ENCODE measurements at places on chromosomes 6 and 20.

GRCh38 chr6:107642861-107643328 is 153.0 kb downstream of the SOBP start:
- DNase-seq, result no peak

DNA sequence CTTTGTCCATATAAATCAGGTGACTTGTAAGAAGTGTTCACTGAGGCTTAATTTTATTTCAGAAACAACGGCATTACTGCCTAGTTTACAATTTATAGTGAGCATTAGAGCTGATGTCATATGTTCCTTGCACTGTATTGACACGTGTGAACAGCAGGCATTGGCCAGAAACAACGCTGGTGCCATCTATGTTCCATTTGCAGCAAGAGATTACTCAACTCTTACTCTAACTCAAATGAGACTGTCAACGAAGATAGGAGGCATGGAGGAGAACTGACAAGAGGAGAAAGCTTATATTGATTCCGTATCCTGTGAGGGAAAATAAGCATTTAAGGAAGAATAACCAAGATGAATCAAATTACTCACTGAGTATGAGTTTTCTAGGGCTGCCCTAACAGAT is 48.4 kb downstream of the MTFR2 start:
- DNase-seq, result no peak

- no peak for DNase-seq
Observed at GRCh38 chr6:132499757-132500156, 13.2 kb downstream of the STX7 start.

DNA sequence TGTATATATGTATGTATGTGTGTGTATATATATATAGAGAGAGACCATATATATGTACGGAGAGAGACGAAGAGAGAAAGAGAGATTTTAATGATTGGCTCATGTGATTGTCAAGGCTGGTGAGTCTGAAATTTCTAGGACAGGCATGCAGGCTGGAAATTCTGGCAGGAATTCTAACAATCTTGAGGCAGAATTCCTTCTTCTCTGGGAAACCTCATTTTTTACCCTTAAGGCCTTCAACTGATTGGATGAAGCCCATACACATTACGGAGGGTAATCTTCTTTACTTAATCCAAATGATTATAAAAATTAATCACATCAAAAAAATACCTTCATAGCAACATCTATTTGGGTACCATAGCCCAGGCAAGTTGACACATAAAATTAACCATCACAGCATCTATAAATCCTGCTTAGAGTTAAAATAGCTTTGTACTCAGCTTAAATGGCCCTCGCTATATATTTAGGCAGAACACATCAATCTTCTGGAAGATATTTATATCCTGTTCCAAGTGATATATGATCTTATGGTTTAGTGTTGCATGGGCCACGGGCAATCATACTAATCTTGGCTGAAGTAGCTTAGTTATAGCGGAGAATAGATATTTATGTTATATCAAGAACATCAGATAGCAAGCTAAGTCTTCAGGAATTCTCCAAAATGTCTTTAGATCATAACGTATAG is 36.6 kb downstream of the ABRACL start:
- no peak for DNase-seq

- no peak for DNase-seq
Observed at GRCh38 chr20:62160253-62160652, 16.7 kb downstream of the SS18L1 start.

- no peak for DNase-seq
Observed at GRCh38 chr6:101741474-101742171, 348.1 kb downstream of the GRIK2 start.

DNA sequence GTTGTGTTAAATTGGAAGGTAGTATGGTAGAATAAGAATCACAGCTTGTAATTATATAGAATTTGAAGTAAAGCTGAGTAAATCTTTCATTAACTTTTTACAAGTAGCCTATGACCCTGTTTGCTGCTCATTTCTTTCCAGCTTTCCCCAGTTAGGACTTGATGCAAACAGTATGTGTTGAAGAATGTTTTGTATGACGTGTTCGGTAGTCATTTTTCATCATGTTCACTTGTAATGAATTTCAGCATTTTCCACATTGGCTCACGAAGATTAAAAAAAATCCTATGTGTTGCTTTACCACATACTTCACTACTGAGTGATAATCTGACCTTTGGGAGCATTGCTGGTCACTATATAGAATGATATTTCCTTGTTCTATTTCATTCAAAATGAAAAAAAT is 162.4 kb downstream of the CDKAL1 start:
- no peak for DNase-seq

- no peak for DNase-seq
Observed at GRCh38 chr6:170045981-170046667, 244.8 kb downstream of the DLL1 start.

- DNase-seq, result no peak
Observed at GRCh38 chr6:163466839-163467390, 52.4 kb downstream of the QKI start.

DNA sequence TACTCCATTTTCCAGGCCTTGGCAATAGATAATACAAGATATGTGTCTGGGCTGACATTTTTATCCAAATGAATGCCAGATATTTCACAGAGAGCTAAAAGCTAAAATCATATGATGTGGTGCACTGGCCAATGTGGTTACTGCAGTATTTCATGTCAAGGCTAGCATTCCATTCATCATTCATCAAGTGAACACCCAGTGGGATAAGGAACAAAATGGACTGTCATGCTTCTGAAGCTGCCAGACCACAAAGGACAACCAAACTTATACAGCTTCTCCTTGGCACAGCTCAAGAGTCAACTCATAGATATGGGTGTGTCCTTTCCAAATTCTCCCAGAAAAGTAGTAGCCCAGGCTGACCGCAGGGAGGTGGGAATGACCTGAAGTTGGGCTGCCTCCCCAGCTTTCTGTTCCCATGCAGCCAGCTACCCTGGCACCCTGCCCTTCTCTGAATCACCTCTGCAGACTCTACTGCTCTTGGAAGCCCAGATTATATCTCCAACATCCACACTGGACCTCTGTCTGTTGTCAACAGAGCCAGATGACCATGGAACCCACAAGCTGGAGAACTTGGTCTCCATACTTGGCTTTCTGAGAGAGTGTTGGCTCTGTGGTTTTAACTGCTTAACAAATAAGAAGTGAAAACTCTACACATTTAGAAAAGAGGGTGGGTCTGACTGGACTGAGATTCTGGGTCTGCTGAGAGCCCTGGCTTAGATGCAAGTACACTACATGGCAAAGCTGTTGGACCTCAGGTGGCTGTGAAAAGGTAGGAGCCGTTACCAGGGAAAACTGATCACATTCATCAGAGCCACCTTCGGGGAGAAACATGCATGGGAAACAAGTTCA is 122.8 kb downstream of the ALDH8A1 start:
- no peak for DNase-seq

- DNase-seq, result no peak
Observed at GRCh38 chr6:32177183-32177787, 920 bp upstream of the RNF5 start.

- DNase-seq, result no peak
Observed at GRCh38 chr20:58697201-58697866, 4.7 kb downstream of the NPEPL1 start.

- DNase-seq, result no peak
Observed at GRCh38 chr6:90095788-90096187, 200.9 kb downstream of the BACH2 start.

GRCh38 chr6:14082771-14083170 is 34.8 kb upstream of the CD83 start:
- no peak for DNase-seq

DNA sequence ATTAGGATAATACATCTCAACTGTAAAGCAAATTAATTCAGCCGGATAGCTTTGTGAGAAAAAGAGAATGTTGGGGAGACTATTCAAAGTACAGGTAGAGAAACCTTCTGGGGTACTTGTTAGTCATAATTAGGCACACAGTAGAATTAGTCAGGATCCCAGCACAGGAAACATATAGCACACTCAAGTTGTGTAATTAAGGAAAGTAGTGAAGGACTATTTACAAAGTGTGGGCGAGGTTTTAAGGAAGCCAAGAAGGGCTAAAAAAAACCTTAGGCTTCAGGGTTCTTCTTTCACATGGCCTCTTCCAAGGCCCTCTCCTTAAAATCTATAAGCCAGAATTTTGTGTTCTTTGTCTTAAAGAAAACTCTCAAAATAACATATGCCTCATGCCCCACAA is 126.7 kb downstream of the RTN4IP1 start:
- no peak for DNase-seq

DNA sequence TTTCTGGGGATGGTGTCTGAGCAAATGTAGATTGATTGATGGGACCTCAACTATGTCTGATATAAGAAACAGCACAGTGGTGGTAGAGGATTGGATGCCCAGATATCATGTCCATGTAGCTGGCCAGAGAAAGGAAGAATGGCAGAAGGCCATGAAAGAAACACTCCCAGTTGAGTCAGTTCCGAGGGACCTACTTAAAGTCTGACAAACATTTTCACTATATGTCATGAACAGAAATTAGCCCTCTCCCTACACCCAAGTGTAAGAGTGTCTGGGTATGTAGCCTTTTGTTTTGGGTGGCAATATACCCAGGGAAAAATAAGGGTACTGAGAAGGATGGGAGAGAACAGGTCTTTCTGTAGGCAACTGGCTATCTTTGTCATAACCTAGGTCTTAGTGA is 434.2 kb downstream of the BCKDHB start:
- no peak for DNase-seq

GRCh38 chr6:52000064-52000463 is 87.3 kb downstream of the PKHD1 start:
- no peak for DNase-seq

DNA sequence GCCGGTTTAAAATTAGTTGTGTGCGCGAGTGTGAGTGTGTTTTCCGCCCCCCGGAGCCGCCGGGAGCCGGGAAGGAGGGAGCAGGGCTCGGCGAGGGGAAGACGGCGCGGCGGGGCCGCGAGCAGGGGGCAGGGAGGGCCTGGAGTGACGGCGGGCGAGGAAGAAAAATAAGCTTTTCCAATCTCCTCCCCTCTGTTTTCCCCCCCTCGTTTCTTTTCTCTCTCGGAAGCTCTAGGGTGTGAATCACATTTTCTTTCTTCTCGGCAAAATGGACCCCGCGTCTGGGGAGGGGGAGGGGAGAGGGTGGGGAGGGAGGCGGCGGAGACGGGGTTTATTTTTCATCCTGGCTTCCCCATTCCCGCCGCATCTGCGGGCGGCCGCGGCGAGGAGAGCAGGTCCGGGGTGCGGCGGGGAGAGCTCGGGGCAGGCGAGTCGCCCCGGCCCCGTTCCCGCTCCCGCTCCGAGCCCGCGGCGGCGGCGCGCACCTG is 881 bp downstream of the BICRAL start:
- peak; percentile 66 for DNase-seq

DNA sequence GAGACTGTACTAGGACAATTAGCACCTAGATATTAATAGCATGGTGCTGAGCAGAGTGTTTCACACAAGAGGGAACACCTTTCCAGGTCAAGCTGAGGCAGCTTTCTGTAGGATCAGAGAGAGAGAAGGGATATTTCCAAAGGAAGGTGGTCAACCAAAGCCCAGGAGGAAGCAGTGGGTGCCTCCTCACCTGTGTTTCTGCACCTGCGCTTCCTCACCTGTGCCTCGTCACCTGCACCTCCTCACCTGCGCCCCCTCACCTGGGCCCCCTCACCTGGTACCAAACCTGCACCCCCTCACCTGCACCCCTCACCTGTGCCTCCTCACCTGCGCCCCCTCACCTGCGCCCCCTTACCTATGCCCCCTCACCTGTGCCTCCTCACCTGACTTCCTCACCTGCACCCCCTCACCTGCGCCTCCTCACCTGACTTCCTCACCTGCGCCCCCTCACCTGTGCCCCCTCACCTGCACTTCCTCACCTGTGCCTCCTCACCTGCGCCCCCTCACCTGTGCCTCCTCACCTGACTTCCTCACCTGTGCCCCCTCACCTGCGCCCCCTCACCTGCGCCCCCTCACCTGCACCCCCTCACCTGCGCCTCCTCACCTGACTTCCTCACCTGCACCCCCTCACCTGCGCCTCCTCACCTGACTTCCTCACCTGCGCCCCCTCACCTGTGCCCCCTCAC is 67.9 kb downstream of the TTLL2 start:
- DNase-seq, result no peak

GRCh38 chr6:138517635-138518034 is 18.3 kb upstream of the NHSL1 start:
- DNase-seq, result peak; percentile 61

DNA sequence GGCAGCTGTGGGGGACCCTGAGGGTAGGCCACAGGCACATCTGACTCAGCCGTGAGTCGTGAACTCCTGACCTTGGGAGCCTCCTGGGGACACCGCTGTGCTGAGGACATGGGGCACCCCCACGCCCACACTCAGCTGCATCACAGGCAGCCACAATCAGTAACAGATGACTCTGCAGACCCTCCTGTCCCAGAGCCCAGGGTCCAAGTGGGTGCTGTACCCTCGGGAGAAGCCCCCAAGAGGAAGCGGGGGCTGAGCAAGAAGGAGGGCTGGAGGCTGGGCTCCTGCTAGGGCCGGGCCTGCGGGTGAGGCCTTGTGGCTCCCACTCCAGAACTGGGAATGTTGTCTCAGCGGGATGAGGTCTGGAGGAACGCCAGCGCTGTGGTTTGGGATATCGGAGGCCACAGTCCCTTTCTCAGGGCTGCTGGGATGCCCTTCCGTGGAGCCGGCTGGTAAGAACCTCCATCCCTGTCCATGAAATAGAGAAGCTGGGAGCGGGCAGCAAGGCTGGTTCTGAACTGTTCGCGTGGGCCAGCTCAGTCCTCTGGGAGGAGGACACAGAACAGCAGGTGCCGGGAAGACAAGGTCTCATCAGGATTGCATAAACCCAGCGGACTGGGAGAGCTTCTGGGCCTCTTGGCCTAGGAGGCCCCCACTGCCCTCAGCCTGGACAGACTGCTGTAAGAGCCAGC is 3.1 kb upstream of the LAMA5 start:
- no peak for DNase-seq

- no peak for DNase-seq
Observed at GRCh38 chr6:13841936-13842335, 27.6 kb upstream of the MCUR1 start.

DNA sequence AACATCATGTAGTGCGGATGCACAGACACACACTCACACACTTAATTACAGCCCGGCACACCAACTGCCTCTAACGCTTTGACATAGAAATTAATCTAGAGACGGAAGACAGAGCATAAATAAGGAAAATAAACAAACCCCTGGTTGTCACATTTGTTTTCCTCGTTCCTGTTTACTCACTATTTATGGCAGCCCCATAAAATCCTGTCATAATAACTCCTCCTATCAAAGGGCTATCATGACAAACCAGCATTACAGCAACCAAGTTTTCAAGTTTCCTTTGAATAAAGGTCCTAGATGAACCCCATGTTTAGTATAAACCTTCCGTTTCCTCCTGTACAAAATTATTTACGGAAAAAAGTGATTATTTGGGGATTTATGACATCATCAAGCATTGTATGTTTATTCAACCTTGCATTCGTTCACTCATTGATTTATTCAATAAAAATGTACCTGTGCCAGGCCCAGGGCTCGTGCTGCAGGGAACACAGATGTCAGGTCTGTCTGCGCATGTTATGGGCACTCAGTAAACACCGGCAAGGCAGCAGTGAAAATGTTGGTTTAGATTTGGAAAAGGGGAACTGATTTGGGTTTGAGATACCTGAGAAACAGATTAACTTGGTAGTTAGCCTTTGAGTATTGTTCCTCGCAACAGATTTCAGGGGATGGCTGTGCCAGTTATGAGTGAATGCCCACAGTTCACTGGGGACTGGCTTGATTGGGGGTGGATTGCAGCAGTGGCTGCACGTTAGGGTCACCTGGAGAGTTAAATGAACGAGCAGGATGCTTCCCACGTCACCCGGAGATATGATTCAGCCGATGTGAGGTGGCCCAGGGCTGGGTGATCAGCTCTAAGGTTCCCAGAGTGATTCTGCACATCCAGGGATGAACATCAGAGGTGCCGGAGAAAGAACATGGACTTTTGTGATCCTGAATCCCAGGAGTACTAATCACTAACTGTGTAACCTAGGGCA is 295.3 kb upstream of the FOXQ1 start:
- DNase-seq, result no peak

All from HEK293T (cell line).